ENCODE measurements at places on chromosomes 13 and 19.

DNA sequence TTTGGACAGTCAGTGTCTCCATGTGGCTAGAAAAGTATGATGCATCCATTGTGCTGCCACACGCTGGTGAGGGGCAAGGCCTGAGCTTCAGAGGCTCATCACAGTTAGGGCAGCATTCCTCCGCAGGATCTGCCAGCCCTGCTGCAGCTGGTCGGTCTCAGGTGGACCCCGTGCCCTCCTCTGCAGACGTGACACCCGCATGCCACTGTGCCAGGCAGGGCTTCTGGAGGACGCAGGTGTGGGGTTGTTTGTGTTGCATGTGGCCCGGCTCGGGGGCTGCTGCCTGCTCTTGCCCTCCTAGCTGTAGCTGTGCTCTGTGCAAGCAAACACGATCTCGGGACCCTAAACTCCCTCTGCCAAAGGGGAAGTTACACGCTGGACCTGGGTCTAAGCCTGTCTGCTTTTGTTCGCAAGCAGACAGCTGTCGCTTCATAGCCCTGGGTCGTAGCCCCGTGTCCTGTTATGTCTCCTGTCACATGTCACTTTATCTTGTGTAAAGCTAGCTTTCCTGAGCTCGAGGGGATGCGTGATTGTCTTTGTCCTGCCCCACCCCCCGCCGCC is 45.3 kb downstream of the SLC7A9 start:
- DNase-seq, result no peak

DNA sequence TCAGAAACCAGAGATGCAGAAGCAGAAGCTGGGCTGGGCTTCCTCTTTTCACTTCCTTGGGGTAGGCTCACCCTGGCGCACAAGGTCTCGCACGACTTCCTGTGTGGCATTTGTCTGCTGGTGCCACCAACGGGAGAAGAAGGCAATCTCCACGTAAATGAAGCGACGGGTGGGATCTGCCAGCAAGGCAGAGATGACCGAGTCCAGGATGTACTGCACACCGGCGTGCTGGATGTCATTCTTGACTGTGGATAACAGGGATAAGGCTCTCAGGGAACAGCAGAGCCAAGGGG is 1.3 kb downstream of the MAN2B1 start:
- DNase-seq, result no peak

DNA sequence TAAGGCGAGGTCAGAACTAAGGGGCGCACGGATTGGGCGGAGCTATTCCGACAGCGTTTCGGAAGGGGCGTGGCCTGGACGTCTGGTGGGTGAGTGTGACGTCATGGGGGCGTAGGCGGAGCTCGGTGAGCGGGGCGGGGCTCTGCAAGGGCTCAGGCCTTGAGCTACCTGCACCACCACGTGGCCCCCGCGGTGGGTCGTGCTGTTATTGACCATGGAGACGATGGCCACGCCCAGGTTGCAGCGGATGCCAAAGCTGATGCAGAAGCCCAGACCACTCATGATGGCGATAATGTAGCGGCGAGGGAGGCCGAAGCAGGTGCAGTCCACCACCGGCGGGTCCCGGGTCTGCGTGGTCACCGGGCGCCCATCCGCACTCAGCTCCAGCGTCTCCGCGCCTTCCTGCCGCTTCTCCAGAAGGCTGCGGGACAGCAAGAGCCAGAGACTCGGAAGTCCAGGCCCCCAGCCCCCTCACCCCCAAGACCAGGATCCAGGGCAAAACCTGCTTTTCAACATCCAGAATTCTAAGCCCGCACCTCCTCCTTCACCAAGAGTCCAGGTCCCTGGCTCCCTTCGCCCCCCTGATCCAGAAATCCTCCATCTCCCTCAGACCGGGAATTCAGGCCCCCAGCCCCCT is 4.8 kb downstream of the SLC17A7 start:
- no peak for DNase-seq

DNA sequence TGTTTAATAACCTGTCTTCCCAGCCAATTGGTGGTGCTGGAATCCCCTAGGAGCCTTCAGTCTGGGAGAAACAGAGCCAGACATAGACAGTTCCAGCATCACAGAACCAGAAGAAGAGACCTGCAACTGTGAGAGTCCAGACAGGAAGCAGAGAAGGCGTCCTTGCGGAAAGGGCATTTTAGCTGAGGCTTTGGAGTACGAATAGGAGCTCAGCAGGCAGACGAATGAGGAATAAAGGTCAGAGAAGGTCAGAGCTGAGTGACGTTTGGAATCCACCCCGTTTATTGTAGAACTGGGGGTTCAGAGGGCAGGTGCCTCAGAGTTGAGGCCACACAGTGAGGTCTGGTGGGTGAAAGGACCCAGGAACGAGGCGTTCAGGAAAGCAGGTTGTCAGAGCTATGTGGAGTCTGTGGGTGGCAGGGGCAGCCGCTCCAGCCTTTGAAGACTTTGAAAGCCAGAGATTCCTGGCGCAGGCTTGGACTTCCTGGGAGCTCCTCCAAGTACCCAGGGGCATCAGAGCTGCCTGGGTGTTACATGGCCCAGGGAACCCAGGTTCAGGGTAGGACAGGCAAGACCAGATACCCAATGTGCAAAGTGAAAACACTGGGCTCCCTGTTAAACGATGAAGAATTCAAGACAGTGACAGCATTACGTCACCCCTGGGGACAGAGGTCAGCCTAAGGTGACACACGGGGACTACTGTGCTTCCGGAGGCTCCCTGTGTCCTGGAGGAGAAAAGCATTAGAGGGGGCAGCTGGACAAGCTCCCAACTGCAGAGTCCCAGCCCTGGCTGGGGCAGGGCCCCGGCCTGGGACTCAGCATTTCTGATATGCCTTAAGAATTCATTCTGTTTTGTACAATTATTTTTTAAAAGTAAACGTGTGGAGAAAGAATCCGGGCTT is 5.5 kb downstream of the ARRDC2 start:
- DNase-seq, result no peak

DNA sequence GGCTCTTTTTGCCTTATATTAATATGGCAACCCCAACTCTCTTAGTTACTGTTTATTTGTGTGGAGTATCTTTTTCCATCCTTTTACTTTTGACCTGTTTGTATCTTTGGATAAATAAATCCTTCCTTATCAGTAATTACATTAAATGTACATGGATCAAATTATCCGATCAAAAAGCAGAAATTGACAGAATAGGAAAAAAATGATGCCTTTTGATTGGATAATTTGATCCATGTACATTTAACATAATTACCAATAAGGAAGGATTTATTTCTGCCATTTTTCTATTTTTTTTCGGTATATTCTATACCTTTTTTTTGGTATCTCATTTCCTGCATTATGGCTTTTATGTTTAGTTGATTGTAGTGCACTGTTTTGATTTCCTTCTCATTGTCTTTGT is 57.2 kb downstream of the ZMYM2 start:
- DNase-seq, result no peak

GRCh38 chr19:28966737-28967399 is 246.1 kb downstream of the UQCRFS1 start:
- peak; percentile 32 for DNase-seq

GRCh38 chr19:41936416-41936850 is 8.2 kb upstream of the ERFL start:
- DNase-seq, result no peak

Measured in cardiac fibroblast (primary cell).